Pulmonary artery endothelial cell (primary cell): ENCODE measurements at places on chromosomes 4 and X.

DNA sequence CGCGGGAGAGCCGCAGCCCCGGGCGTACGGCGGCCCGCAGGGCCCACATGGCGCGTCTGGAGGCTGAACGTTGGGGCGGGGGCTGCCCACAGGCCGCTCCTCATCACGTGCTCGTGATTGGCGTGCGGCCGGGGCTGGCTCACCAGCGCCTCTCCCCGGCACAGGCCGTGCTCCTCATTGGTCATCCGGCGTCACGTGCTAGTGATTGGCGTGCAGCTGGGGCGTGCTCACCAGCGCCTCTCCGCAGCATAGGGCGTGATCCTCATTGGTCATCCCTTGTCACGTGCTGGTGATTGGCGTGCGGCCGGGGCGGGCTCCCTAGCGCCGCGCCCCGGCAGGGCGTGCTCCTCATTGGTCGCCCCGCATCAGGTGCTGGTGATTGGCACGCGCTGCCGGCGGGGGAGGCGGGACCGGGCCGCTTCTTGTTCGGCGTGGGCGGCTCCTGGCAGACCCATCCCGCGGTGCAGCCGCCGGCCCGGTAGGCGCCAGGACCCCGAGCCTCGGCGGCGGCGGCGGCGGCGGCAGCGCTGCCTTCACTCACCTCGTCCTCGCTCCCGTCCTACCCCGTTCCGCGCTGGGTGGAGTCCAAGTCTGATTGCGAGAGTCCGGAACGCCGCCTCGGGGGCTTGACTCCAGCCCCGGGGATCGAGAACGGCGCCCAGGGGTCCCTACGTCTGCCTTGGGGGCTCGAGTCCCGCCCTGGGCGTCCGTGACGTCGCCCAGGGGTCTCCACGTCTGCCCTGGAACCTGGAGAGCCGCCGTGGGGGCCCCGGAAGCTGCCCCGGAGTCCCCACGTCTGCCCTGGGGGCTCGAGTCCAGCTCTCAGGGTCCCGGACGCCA, at the start of gene GTPBP6:
Gene GTPBP6, minus strand, starts transcription at position 58 of the 840 bp plus-strand sequence. Its CDS starts 9 bp downstream, at position 49.
- DNase-seq: peak; percentile 99

- no peak for DNase-seq
These were observed 493.1 kb downstream of the MAGEE1 start for GRCh38 chrX:76920607-76921006.

- DNase-seq: no peak
These were observed 350.9 kb downstream of the PCDH18 start for GRCh38 chr4:137181293-137181899.

GRCh38 chr4:42371305-42372252, 25.7 kb upstream of the SHISA3 start:
- peak; percentile 49 for DNase-seq

GRCh38 chr4:95778666-95779065, 61.2 kb upstream of the PDHA2 start:
- DNase-seq: no peak

DNA sequence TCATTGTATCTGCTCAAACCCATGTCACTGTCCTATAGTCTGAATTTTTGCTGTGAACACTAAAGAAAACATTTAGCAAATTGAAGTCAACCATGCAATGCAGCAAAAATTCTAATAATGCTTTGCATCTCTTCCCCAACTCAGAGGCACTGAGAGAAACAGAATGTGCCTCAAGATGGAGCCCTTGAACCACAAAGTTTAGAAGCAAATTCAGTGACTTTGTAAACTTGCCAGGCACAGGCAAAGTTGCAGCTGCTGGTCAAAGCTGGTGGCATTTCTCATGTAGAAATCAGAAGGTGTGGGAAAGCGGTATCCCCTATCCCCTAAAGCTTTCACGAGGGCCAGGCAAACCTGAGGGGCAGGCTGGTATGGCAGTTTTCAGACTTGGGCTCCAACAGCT, 121.7 kb upstream of the DIPK2B start:
- DNase-seq: peak; percentile 29

DNA sequence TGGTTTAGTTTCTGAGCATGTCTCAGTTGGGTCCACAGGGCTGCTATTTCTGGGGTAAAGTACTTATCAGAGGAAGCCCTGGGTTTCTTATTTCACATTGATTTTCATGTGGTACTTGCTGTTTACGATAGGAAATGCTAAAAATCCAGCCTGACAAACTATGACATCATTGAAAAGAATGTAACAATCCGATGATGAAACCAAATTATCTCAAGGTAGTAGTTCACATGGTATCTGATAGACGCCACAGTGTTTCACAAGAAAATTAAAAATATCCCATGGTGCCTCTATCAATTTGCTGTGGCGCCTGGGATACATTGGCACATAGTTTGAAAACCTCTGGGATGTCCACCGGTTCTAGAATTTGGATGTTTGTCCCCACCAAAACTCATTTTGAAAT, 418.9 kb upstream of the RPS6KA3 start:
- no peak for DNase-seq
